Naive thymus-derived CD4-positive, alpha-beta T cell (primary cell): ENCODE measurements at places on chromosomes 3 and 15.

DNA sequence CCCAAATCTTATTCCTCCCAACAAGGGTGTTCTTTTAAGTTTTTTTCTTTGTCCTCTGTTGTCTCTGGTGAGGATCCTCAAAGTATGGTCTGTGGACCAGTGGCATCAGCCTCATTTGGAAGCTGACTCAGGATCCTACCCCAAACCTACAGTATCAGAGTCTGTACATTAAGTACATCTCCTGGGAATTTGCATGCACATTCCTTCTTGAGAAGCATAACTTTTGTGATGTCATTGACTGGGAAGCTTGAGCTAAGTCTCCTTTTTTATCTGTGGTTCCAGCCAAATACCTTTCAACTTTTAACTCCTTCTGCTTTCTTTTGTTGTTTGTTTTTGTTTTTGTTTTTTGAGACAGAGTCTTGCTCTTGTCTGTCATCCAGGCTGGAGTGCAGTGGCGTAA is 40.5 kb downstream of the ARMC8 start:
- no peak for DNase-seq

GRCh38 chr3:10470120-10471053 is 35.0 kb downstream of the ATP2B2 start:
- no peak for DNase-seq

DNA sequence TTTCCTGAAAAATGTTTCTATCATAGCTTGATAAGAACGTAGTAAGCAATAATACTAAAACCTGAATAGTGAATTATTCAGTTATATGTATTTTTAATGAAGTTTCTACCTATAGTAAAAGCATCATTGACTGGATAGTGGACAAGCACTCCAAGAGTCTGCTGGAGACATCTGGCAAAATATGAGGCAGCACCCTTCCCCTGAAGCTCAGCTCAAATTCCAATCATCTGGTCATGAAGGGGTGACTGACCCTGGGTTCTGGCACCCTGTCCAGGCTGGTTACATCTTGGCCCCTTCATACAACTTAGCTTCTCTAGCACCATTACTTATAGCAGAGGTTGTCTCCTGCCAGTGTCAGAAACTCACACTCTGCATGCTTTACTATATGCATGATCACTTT is 455.4 kb downstream of the RAP2B start:
- DNase-seq, result no peak

DNA sequence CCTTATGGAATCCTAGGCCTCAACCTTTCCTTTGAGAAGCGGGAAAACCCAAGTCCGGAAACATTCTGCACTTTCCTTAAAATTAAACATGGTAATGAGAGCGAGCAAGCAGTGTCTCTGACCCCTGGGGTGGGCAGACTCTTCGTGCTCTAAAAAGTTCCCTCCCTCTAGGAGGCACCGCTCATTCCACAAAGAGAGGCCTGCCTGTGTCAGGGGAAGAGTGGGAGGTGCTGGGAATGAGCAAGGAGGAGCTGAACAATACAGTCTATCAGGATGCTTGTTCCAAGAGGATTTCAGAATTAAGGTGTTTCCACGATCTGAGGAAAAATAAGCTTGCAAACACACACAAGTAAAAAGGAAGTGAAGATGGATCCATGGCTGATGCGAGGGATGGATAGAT is 6.0 kb upstream of the RLBP1 start:
- no peak for DNase-seq

DNA sequence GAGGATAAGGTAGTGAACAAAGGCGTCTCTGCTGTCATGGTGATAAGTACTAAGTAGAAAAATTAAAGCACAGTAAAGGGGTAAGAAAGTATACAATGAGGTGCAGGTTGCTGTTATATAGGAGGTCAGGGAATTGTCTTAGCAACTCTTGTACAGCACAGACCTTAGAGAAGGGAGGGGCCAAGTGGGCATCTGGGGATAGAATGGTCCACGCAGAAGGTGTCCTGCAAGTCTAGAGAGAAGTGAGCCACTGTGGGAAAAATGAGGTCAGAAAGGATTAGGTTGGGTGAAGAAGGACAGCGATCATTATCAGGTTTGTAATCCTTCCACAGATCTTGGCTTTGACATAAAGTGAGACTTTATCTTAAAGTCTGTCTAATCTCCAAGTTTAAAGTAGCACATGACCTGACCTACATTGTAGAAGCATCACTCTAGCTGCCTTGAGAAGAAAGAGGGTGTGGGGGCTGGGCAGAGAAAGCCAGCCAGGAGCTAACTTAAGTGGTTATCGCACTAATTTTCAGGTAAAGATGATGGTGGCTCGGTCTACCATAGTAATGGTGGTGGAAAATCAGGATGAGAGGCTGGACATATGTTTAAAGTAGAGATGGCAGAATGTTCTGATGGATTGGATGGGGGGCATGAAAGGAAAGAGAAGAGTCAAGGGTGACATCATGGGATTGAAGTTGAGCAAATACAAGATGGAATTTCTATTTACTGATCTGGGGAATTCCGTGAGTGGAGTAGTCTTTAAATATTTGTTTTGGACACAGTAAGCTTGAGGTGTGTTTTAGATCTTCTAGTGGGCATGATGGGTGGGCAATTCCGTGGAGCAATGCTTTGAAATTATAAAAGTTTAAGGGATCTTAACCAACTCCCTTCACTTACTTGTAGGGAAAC is 919.2 kb downstream of the ROBO1 start:
- no peak for DNase-seq
